ENCODE measurements at places on chromosomes 1 and 21.

GRCh38 chr1:91872559-91873081, 13.3 kb downstream of the TGFBR3 start:
- DNase-seq: no peak

DNA sequence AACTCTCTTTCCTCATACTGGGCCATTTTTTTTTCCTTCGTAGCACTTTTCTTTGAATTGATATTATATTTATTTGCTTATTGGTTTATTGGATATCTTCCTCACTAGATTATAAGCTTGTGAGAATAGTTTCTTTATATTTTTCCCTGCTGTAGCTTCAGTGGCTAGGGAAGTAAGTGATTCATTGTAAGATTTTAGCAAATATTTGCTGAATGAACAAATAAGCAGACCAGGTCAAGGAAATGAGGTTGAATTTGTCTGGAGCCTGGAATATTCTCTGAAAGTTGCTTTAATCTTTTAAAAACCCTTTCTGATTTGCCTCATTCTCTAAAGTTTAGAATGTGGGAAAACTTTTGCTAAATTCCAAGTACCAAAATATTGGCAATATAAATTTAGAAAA, 80.2 kb downstream of the RABGAP1L start:
- no peak for DNase-seq

- no peak for DNase-seq
Measured at GRCh38 chr1:230626232-230626631, 16.0 kb upstream of the COG2 start.

DNA sequence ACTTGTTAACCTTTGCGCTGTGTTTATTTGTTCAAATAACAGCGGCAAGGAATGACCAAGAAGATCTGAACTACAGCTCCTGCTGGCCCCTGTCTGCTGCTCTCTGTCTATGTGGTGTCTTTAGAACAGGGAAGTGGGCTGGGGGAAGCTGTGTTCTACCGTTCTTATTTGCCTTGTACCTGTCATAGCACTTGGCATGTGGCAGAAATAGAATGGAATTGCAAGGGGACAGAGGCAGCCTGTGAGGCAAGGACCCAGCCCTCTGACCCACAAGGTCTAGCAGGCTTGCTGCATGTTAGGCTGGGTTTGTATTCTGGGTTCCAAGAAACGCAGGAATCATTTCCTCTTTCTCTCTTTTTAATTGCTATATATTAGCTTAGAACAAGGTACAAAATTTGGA, 20.7 kb downstream of the HMGCS2 start:
- DNase-seq: no peak

DNA sequence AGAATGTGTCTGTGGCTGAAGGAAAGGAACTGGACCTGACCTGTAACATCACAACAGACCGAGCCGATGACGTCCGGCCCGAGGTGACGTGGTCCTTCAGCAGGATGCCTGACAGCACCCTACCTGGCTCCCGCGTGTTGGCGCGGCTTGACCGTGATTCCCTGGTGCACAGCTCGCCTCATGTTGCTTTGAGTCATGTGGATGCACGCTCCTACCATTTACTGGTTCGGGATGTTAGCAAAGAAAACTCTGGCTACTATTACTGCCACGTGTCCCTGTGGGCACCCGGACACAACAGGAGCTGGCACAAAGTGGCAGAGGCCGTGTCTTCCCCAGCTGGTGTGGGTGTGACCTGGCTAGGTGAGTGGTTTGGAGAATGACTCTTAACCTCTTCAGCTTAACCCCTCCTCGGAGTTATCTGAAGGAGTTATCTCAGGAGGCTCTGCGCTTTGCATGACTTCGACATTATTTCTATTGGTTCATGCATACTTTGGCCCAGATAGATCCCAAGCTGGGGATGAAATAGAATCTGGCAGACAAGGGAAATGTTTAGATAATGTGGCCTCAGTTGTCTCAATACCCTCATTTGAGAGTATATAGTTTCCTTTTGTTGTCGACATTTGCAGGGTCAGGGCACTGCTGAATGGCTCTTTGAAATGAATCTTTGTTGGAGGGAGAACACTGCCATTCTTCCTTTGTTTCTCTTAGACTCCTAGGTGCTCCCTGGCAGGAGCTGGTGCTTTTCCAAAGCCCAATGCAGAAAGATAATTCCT, 39.7 kb downstream of the PTGFRN start:
- DNase-seq: no peak

Data from HTR-8/SVneo (cell line).